ENCODE measurements at places on chromosomes 13 and 19. TPM values are rescaled to one million over a fixed set of nuclear protein-coding genes. Genes with fewer than 3 reads are reported as not detected.
A peak's percentile ranks its signal among the peaks of the same experiment; 100 is the strongest.

- peak; percentile 63 for DNase-seq
Observed at GRCh38 chr13:46615888-46616531, 63.0 kb downstream of the LRCH1 start.

GRCh38 chr19:51729781-51730180 lies 6.0 kb upstream of the HAS1 start:
- DNase-seq: no peak

MAP1S gene
- total RNA-seq: 27.4 TPM

- peak; percentile 46 for DNase-seq
Observed at GRCh38 chr19:15439078-15439799, 10.5 kb downstream of the WIZ start.

DNA sequence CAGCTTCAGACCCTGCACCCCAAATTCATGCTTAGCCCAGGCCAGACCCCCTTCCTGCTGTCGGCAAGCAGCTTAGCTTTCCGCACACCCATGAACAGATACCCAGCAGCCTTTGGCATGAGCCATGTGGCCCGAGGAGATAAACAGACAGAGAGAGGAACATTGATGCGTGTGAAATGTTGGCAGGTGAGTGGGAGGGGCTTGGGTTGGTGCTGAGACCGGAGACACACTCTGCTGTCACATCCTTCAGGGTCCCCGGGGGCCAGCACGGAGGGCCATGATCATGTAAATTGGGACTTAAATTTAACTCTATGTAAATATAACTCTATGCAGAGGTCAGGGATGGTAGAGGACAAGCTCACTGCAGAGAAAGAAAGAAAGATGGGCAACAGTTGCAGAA lies 1.5 kb downstream of the CD22 start:
- DNase-seq: no peak

ACP5 gene
- total RNA-seq: 2.5 TPM

MEIS3 gene
- total RNA-seq: 9.9 TPM

DNA sequence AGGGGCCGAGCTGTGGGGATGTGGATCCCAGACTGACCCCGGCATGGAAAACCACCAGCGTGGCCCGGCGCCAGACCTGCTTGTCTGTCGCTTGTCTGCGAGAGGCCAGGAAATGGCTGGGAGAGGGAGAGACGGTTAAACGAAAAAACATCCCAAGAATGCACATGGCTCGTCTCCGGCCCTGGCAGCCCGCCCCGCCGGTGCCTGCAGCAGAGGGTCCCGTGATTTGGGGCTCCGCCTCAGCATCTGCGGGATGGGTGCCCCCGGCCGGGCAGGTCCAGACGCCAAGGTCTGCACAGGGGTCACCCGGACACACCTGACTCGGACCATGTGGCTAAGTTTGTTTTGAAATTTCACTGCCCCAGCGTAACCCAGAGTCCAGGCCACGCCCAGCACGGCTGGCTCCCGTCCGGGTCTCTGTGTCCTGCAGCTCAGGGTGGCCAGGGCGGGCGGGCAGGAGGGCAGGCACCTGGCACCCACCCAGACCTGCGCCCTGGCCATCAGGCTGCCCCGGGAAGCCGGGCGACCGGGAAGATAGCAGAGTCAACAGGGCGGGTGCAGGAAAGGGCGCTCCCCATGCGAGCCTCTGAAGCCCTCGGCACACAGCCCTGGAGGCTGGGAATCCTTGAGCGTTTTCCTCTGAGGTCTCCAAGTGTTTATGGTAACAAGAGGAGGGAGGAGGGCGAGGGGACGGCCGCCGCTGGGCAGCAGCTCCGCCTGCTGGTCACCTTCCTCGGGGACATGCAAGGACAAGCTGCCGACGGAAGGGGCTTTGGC lies 103.2 kb downstream of the GADD45B start:
- DNase-seq: peak; percentile 88

DNA sequence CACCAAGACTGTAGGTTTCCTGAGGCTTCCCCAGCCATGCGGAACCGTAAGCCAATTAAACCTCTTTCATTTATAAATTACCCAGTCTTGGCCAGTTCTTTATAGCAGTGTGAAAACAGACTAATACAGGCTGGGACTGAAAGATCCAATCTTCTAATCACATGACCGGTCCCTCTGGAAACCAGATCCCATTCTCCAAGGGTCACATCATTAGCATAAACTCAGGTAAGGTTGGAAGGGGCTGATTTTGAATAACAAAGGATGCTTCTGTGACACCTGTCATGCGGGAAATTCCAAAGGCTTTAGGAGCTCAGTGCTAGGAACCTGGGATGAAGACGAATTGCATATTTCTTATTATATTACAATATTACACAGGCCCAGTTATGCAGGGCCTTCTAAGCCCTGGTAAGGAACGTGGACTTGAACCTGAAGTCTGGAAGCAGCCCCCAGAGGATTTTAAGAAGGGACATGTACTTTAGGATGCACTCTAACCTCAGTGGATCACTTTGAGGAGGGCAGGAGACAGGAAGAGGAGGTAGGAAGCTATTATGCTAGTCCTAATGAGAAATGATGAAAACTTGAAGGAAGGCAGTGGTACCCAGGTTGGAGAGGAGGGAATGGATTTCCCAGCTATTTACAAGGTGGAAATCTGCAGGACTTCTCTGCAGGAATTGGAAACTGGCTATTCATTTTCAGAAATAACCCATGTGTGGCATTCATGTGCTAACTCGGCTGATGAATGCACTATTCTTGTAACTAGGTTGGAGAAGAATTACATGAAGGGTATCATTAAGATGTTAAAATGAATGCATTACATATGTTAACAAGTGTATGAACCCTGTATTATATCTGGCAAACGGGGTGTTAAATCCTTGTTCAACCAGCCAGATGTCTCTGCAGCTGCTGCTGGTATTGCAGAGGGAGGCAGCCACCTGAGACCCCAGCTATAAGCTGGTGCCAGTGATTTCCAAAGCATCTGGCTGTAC lies 19.3 kb downstream of the TNFSF11 start:
- DNase-seq: peak; percentile 30

- peak; percentile 79 for DNase-seq
Observed at GRCh38 chr19:4866595-4867424, 657 bp downstream of the PLIN3 start.

CCDC194 gene
- not detected for total RNA-seq

LRRC25 gene
- 1.8 TPM for total RNA-seq

GGN gene
- total RNA-seq: not detected

IZUMO1 gene
- not detected for total RNA-seq

DNA sequence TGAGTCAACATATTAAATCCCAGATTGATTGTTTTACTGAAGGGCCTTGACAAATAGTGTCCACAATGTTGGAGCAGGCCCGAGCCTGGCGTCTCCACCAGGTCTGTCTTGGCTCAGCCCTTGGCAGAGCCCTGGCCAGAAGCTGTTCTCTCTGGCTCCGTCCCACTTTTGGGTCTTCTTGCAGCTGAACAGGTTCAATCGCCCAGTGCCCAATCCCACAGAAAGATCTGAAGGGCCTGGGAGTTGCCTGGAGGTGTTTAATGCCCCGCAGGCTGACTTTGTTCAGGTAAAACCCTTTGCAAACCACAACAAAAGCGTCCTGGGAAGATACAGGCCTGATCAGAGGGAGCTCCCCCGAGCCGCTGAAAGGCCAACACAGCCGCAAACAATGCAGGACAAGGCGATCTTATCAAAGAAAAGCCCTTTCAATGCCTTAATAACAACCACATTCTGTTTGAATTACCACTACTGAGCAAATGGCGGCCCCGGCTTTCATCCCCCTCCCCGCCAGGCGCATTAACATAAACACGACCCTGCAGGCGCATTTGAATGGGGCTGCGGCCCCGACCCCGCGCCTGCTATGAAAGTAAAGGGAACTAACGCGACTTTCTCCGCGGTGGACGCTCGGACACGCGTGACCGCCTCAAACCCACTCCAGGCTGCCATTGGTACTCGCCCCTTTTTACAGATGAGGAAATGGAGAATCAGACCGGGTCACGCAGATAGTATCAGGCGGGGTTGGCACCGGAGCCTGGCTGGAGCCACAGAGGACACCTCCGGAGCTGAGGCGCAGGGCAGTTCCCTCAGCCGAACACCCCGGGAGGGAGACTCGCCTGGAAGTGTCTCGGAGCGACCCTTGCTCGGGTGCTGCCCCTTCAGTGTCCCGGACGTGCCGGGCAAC lies 3.1 kb downstream of the CDX2 start:
- no peak for DNase-seq

ZNF443 gene
- total RNA-seq: 11.1 TPM

DNA sequence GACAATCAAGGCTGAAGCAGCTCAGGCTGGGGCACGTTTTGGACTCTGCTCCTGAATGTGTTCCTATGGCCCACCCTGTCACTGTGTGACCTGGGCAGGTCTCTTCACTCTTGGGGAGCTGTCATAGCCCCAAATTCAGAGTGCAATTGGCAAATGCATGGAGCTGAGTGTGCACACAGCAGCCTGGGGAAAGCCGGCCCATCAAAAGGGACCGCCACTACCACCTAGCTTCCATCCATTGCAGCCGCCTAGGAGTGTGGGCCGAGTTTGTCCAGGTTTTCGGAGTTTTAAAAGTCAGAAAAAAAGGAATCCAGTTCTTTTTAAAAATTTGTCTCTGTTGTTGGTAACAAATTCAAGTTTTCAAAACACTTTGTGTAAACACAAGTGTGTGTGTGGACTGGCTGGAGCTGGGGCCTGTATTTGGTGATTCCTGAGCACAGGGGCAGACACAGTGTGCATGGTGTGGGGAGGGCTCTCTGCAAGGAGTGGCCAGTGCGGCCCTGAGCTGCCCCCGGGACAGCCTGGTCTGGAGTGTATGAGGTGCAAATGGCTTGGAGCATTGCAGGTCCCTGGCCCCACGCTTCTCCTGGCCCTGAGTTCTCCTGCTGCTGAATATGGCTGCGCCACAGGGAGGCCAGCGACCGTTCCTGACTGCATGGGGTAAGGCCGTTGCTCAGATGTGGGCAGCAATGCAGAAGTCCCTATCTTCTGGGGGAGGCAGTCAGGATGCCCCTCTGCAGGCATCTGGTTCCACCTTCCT lies 13.2 kb upstream of the ZNF536 start:
- DNase-seq: no peak

DHDH gene
- total RNA-seq: not detected
